ACHN (cell line): ENCODE measurements at places on chromosomes 4 and X.

GRCh38 chr4:102678695-102679335 is 82.0 kb downstream of the MANBA start:
- no peak for DNase-seq

DNA sequence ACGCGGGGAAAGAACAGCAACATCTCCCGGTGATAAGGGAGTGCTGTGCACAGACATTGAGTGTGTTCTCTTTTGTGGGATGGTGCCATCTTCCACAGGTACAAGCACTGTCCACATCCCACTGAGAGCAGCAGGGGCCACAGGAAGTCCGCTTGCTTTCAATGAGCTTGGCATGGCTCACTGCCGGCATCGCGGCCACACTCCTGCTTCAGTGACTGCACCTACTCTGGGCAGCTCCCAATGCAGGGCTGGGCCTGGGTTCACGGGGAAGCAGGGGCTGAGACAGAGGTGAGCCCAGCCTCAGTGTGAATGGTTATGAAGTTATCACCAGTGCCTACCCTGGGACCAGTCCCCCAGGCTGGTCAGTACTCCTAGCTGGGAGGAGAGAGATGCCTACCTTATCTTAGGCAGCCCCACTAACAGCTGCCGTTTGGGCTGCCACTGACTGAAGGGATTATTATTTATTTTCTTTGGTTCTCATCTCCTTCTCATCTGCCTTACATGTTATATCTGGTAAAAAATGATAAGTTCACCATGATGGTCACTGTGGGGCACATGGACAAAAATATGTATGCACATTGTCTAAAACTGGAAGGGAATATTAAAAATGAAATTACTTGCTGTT is 99.2 kb downstream of the MGST2 start:
- no peak for DNase-seq

DNA sequence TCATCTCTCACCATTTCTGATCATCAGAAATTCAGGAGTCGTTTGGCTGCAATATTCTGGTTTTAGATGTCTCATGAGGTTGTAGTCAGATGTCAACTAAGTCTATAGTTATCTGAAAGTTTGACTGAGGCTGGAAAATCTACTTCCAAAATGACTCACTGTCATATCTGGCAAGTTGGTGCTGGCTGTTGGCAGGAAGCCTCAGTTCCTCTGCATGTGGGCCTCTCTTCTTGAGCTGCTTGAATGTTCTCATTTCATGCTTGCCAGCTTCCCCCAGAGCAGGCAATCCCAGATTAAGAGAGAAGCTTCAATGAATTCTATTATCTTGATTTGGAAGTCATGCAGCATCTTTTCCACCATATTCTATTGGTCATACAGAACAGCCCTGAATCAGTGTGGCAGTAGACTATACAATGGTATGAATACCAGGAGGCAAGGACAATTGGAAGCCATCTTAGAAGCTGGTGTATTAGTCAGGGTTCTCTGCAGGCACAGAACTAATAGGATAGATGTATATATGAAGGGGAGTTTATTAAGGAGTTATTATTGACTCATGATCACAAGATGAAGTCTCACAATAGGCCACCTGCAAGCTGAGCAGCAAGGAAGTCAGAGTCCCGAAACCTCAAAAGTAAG is 46.8 kb upstream of the ELF2 start:
- no peak for DNase-seq

- no peak for DNase-seq
Measured at GRCh38 chr4:32748498-32748897, 2028.3 kb downstream of the PCDH7 start.

- DNase-seq: no peak
Measured at GRCh38 chr4:102612824-102613366, 111.7 kb downstream of the NFKB1 start.
